ENCODE measurements at places on chromosomes 7 and 10.

GRCh38 chr7:39560408-39560807 is 5.8 kb upstream of the YAE1 start:
- DNase-seq = no peak
- peaks cover 2% of the 10 kb centered on the region for H3K27me3 ChIP-seq
- H3K36me3 ChIP-seq = no peaks in the 10 kb centered on the region
- H3K27ac ChIP-seq = no peak overlapping the region
- H3K4me3 ChIP-seq = no peak overlapping the region

DNA sequence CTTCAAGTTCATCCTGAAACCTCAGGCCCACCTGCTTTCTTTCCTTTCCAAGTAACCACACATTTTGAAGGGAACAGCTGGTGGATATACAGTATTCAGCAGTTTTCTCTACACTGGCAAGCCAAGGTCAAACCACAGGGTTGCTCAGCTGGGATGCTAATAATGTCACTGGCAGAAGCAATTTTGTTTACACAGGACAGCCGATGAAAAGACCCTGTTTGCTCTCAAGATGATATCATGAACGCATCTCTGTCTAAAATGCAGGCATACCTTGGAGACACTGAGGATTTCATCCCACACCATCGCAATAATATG is 186.2 kb downstream of the USP6NL start:
- peak overlapping the region; percentile 90 for H3K27ac ChIP-seq
- H3K36me3 ChIP-seq = peaks cover 5% of the 10 kb centered on the region
- DNase-seq = no peak

DNA sequence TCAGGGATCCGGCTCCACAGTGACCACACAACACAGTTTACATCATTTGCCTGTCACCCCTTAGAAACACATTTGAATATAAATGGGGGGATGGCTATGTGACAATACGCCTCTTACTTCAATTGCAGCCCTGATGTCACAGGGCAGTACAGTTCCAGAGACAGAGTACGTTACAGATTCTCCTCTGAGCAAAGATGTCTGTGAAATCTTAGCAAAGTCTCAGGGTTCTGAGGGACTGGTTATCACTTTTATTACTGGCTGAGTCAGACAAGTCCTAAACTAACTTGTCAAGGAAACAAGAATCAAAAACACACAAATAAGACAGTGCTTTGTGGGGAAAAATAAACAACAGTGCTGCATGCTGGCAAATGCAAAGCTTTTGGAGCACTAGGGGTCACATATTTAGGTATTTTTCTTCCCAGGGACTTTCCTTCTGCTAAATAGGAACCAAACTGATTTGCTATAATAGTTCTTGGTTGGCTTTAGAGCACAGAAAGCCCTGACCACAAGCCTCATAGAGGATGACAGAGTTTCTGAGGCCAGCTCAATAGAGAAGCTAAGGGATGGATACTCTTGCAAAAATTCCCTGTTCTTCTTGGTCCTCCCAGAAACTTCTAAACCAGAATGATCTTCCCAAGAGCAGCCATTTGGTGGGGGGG is 501.6 kb downstream of the GRID1 start:
- peaks cover 6% of the 10 kb centered on the region for H3K27me3 ChIP-seq
- DNase-seq = no peak
- peaks cover 29% of the 10 kb centered on the region for H3K4me1 ChIP-seq
- H3K36me3 ChIP-seq = no peaks in the 10 kb centered on the region
- no peak overlapping the region for H3K4me3 ChIP-seq

DNA sequence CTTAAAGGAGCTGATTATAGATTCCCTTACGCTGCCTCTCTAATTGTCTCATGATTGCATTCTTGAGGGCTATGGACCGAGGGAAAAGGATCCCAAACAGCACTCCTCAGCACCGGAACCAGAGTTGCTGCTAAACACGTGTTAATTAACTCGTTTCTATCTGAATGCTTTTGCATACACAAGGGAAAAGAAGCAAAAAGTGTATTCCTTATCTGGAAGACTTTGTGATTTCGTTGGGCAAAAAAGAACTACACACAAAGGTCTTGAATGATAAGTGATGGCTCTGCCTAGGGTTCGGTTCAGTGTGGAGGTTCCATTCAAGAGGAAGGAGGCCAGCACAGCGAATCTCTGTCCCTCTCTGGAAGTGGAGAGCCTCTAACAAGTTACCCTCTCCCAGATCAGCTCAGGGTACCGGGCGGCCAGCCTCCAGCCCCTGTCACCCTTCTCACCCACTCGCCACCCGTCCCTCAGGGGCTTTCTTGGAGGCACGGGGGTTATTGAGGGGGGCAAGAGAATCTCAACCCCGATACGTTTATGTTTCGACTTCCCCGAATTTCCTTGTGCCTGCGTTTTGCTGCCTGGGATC is 515 bp upstream of the SLC4A2 start:
- no peaks in the 10 kb centered on the region for H3K36me3 ChIP-seq
- H3K4me1 ChIP-seq = peaks cover 53% of the 10 kb centered on the region
- no peak for DNase-seq
- no peaks in the 10 kb centered on the region for H3K27me3 ChIP-seq
- H3K27ac ChIP-seq = peak overlapping the region; percentile 95

GRCh38 chr7:91080351-91080750 is 183.9 kb upstream of the FZD1 start:
- no peak for DNase-seq
- no peak overlapping the region for H3K27ac ChIP-seq

- H3K27ac ChIP-seq = no peak overlapping the region
- no peak overlapping the region for H3K4me3 ChIP-seq
- H3K27me3 ChIP-seq = no peaks in the 10 kb centered on the region
- no peak for DNase-seq
These were observed 171.4 kb downstream of the SFMBT2 start for GRCh38 chr10:7239312-7239985.

GRCh38 chr7:12158334-12159060 is 52.6 kb upstream of the TMEM106B start:
- no peak overlapping the region for H3K4me3 ChIP-seq
- no peaks in the 10 kb centered on the region for H3K36me3 ChIP-seq
- H3K27ac ChIP-seq = no peak overlapping the region
- H3K4me1 ChIP-seq = no peaks in the 10 kb centered on the region
- no peaks in the 10 kb centered on the region for H3K27me3 ChIP-seq

- no peaks in the 10 kb centered on the region for H3K4me1 ChIP-seq
- no peak overlapping the region for H3K27ac ChIP-seq
These were observed 503.2 kb downstream of the SH2D4B start for GRCh38 chr10:81040940-81041339.

- H3K4me1 ChIP-seq = peaks cover 13% of the 10 kb centered on the region
- H3K27ac ChIP-seq = no peak overlapping the region
- H3K27me3 ChIP-seq = no peaks in the 10 kb centered on the region
These were observed 143.1 kb downstream of the GNAI1 start for GRCh38 chr7:80277434-80278427.

GRCh38 chr7:10122551-10123100 is 851.0 kb upstream of the PHF14 start:
- peaks cover 33% of the 10 kb centered on the region for H3K4me1 ChIP-seq
- peak; percentile 33 for DNase-seq
- no peaks in the 10 kb centered on the region for H3K27me3 ChIP-seq
- H3K36me3 ChIP-seq = no peaks in the 10 kb centered on the region
- peak overlapping the region; percentile 92 for H3K27ac ChIP-seq

GRCh38 chr7:33590916-33591315 is 314.4 kb upstream of the BMPER start:
- no peak overlapping the region for H3K27ac ChIP-seq
- H3K4me1 ChIP-seq = no peaks in the 10 kb centered on the region
- H3K27me3 ChIP-seq = no peaks in the 10 kb centered on the region
- DNase-seq = no peak
- H3K4me3 ChIP-seq = no peak overlapping the region
- H3K36me3 ChIP-seq = no peaks in the 10 kb centered on the region

- DNase-seq = no peak
- peaks cover 7% of the 10 kb centered on the region for H3K4me1 ChIP-seq
- no peak overlapping the region for H3K4me3 ChIP-seq
- H3K36me3 ChIP-seq = no peaks in the 10 kb centered on the region
- H3K27me3 ChIP-seq = no peaks in the 10 kb centered on the region
- H3K27ac ChIP-seq = no peak overlapping the region
These were observed 176.3 kb upstream of the BMPER start for GRCh38 chr7:33728873-33729551.

GRCh38 chr7:123797673-123798531 is 47.1 kb upstream of the HYAL4 start:
- H3K4me3 ChIP-seq = no peak overlapping the region
- H3K4me1 ChIP-seq = no peaks in the 10 kb centered on the region
- H3K27me3 ChIP-seq = no peaks in the 10 kb centered on the region
- H3K27ac ChIP-seq = no peak overlapping the region

- DNase-seq = no peak
- no peaks in the 10 kb centered on the region for H3K27me3 ChIP-seq
- no peaks in the 10 kb centered on the region for H3K36me3 ChIP-seq
- H3K27ac ChIP-seq = no peak overlapping the region
- H3K4me1 ChIP-seq = no peaks in the 10 kb centered on the region
These were observed 318.6 kb downstream of the PTPRN2 start for GRCh38 chr7:158268816-158269535.

- H3K36me3 ChIP-seq = peaks cover 17% of the 10 kb centered on the region
- peak overlapping the region; percentile 100 for H3K27ac ChIP-seq
- H3K27me3 ChIP-seq = peaks cover 8% of the 10 kb centered on the region
- H3K4me3 ChIP-seq = peak overlapping the region; percentile 100
- peaks cover 43% of the 10 kb centered on the region for H3K4me1 ChIP-seq
- no peak for DNase-seq
These were observed 911 bp upstream of the HNRNPH3 start for GRCh38 chr10:68330852-68331454.

DNA sequence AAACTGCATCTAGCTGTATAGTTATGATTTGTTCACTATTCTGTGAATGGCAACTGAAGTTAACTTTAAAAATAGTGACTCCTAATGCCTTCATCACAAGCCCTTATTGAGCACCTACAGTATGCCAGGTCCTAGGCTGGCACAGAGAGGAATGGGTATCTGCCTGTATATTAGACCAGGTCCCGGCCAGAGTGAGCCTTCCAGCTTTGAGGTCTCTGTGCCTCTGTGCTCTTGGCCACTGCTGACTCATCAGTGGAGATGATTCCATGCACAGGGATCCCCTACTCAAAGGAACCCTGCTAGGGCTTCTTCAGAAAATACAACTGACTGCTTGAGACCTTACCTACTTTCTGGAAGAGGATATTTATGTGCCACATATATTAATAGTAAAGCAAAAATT is 118.4 kb downstream of the GFRA1 start:
- no peaks in the 10 kb centered on the region for H3K27me3 ChIP-seq
- no peak for DNase-seq
- no peak overlapping the region for H3K27ac ChIP-seq
- no peak overlapping the region for H3K4me3 ChIP-seq
- peaks cover 6% of the 10 kb centered on the region for H3K36me3 ChIP-seq

DNA sequence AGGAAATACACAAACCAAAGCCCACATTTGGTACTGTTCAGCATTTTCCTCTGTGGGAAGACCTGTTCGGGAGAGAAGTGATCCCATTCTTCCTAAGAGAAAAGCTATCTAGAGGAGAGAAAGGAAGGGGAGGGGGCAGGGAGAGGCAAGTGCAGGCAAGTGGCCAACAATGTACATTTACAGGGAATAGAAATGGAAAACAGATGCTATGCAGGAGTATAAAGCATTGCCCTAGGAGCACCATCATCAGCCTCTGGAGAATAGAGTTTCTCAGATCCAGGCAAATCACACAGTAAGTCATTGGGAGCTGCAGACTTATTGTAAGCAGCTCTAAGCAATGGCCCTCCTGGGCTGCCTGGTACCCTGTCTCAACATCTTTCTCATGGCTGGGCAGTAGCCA is 424.4 kb upstream of the AUTS2 start:
- peak overlapping the region; percentile 87 for H3K27ac ChIP-seq
- H3K27me3 ChIP-seq = peaks cover 4% of the 10 kb centered on the region
- H3K4me1 ChIP-seq = peaks cover 17% of the 10 kb centered on the region
- no peak for DNase-seq
- H3K36me3 ChIP-seq = no peaks in the 10 kb centered on the region

GRCh38 chr10:94902570-94902969 is 35.9 kb upstream of the CYP2C9 start:
- no peak overlapping the region for H3K4me3 ChIP-seq
- H3K27ac ChIP-seq = no peak overlapping the region
- H3K27me3 ChIP-seq = peaks cover 11% of the 10 kb centered on the region
- H3K36me3 ChIP-seq = no peaks in the 10 kb centered on the region

GRCh38 chr7:142168746-142169145 is 57.2 kb downstream of the MGAM2 start:
- H3K36me3 ChIP-seq = no peaks in the 10 kb centered on the region
- H3K4me3 ChIP-seq = no peak overlapping the region

DNA sequence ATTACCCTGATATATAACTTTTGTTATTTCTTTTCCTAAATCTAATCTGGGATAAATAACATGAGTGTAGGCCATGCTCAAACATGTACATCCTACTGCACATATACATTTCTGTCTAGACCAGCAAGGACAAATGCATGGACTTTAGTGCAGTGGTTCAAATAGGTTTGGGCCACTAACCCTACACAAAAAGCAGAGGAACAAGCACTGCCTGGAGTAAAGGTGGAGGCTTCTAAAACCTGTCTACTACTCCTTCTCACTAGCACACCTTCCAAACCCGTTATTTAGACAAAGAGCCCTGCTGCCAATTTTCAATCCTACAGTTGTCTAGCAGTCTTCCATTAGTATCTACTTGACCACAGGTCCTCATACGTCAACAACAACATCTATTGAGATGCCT is 34.8 kb downstream of the SGCE start:
- no peaks in the 10 kb centered on the region for H3K4me1 ChIP-seq
- DNase-seq = no peak
- H3K36me3 ChIP-seq = peaks cover 6% of the 10 kb centered on the region
- no peak overlapping the region for H3K27ac ChIP-seq
- H3K4me3 ChIP-seq = no peak overlapping the region

DNA sequence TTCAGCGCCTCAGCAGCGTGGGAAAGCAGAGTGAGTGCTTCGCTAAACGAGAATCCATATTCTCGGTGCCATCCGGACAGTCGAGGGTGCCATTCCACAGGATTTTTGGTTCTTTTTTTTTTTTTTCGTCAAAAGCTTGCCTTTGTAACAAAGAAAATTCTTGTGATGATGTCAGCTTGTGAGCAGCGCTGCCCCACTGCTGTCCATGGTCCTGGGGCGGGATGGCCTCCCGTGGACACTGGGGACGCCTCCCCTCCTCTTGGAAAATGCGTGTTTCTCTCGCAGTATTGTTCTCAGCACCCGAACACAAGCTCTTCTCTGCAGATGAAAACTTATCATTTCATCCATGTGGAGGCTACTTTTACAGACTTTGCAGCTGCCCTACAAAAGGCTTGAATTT is 477.4 kb downstream of the TCERG1L start:
- H3K4me3 ChIP-seq = no peak overlapping the region
- H3K36me3 ChIP-seq = no peaks in the 10 kb centered on the region
- no peak for DNase-seq
- H3K4me1 ChIP-seq = no peaks in the 10 kb centered on the region
- no peak overlapping the region for H3K27ac ChIP-seq

- H3K36me3 ChIP-seq = no peaks in the 10 kb centered on the region
- no peak overlapping the region for H3K27ac ChIP-seq
- no peak overlapping the region for H3K4me3 ChIP-seq
- no peaks in the 10 kb centered on the region for H3K27me3 ChIP-seq
These were observed 128.5 kb upstream of the TNS3 start for GRCh38 chr7:47710201-47710935.

Measured in neural crest cell (in vitro differentiated cells).